ENCODE measurements at places on chromosomes 2 and 18. TPM values are rescaled to one million over a fixed set of nuclear protein-coding genes. Genes with fewer than 3 reads are reported as not detected.

Gene MLPH
- 0.54 TPM for total RNA-seq

Gene COL4A4
- not detected for total RNA-seq

Gene ZNF516
- 20.2 TPM for total RNA-seq

Gene IL1R2
- not detected for total RNA-seq

Gene SSB
- 23.2 TPM for total RNA-seq

Gene LINC00305
- total RNA-seq: not detected

Gene GNAL
- 0.27 TPM for total RNA-seq

Gene DLGAP1
- total RNA-seq: 0.27 TPM

Gene COLEC12
- 0.27 TPM for total RNA-seq

Gene SH3RF3
- total RNA-seq: 0.54 TPM

- DNase-seq: peak; percentile 90
These were observed 322.5 kb downstream of the ARHGAP15 start for GRCh38 chr2:143451642-143452281.

DNA sequence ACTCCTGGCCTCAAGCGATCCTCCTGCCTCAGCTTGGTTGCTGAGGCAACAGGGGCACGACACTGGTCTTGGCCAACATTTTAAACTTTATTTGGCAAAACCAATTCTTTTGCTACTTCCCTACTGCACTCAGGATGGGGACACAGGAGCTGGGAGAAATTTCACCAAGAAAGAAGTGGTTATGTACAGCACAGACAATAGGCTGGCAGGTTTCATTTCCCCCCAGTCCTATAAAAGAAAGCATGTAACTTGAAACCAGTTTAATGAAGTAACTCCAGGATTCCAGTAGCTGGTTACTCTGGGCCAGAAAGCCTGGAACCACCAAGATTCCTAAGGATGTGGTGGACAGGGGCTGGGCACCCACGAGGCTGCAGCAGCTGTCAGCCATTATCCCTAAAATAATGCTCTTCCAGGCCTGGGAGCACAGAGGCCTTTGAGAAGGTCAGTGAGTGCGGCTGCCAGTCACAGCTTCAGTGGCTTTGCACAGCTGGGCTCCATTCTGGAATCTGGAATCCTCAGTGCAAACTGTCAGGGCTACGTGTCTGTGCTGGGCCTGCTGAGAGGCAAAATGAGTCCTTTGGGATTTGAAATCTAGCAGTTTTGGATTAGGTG, 142.3 kb upstream of the ITGA6 start:
- no peak for DNase-seq

DNA sequence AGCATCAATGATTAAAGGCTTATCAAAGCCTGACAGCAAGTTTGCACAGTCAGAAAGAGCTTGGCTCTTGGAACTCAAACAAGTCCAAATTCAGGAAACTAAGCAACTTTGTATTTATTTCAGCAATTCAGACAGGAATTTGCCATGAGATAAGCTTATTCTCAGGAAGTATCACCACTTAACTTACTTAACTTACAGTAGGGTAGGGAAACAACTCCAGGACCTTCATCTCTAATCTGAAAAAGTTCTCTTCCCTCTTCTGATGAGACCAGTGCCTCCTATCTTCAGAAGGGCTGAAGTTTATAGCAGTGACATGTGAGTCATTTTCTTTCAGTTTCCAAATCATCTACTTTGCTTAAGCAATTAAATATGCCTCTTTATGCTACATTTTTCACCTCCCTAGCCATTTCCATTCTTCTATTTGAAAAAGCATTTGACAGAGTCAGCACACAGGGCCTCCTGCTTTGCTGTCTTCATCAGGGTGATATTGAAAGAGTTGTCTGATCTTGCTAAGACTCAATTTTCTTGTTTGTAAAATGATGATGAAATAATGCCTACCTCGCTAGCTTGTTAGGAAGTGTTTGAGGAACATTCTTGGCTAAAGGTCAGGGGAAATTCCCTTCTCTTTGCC, 389.5 kb downstream of the RND3 start:
- no peak for DNase-seq

DNA sequence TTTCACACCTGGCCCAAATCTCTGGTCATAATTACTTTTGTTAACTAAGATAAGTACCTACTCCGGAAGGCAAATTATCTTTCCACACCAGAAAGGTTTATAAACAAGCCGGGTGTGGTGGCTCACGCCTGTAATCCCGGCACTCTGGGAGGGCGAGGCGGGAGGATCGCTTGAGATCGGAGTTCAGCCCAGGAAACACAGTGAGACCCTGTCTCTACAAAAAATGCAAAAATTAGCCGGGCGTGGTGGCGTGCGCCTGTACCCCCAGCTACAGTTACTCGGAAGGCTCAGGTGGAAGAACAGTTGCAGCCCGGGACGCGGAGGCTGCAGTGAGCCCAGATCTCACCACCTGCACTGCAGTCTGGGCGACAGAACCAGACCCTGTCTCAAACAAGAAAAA, 2.1 kb downstream of the PUM2 start:
- no peak for DNase-seq

DNA sequence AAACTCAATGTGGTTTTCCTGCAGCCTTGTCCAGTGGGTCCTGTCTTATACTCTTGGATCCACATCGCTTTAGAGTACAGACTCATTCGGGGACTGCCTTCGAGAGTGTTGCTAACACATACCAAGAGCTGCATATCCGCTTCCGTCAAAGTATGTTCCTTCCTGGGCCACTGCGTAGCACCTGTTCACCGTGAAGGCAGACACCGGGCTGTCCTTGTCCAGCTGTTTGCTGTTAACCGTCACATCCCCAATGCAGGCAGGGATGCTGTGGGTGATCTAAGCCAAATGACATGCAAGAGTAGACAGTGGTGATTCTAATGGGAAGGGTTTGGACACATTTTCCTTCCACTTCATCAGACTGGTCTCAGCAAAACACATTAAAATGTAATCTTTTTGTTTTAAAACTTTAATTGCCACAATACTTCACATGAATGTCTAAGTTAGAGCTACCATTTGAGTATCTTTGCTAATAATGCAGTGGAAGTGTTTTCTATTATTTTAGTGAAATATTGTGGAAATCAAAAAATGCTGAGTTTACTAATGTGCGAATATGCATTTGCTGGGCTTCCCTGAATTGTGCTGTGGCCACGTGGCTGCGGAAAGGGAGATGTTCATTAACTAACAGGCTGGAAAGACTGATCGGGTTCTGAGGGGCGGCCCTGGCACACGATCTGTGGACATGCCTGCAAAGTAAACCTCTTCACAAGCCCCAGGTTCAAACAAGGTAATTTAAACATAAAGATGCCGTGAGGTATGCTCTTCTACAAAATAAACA, 169.1 kb downstream of the LAMA1 start:
- DNase-seq: no peak

- no peak for DNase-seq
These were observed 55.6 kb upstream of the MAP4K3 start for GRCh38 chr2:39492716-39493115.

GRCh38 chr18:59921384-59921891, 21.6 kb downstream of the PMAIP1 start:
- peak; percentile 77 for DNase-seq

- no peak for DNase-seq
These were observed 476.5 kb upstream of the TRIB2 start for GRCh38 chr2:12240206-12240605.

DNA sequence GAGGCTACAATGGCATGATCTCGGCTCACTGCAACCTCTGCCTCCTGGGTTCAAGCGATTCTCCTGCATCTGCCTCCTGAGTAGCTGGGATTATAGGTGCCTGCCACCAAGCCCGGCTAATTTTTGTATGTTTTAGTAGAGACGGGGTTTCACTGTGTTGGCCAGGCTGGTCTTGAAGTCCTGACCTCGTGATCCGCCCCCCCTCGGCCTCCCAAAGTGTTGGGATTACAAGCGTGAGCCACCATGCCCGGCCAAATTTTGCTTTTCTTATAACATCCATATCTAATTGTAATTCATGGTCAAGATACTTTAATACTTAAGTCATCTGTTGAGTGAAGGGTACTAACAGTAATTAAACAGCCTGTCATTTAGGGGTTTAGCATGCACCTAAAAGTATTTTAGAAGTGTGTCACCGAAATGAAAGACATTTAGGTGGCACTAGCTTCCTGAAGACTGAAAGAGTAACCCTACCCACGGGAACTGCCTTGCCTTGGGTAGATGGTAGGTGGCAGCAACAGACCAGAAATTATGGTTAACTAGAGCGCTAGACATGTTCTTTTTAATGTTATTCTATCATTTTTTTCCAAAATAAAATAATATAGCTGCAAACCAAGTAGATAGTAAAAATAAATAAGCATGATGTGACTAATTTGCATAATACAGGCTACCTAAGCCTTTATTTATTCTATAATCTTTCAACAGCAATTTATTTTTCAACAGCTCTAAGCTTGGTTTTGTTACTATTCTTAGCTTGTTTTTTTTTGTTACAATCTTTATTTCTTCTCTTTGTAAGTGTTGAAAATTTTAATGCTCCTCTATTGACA, 8.6 kb upstream of the ACYP2 start:
- peak; percentile 81 for DNase-seq

DNA sequence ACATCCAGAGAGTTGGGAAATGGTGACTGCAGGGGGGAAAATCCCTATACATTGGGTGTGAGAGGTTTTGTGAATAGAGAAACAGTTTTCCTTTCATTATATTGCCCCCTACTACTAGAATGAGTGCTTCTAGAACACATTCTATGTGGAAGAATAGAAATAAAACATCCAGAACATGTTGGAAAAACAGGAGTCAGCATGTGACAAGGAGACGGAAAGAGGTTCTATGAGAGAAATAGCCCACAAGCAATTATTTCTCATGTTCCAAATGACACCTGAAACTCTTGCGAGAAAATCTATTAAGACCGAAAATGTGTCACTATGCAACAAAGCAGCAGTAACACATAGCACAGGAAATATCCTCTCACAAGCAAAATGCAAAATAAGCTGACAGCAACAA, 202.7 kb upstream of the SPOPL start:
- no peak for DNase-seq

DNA sequence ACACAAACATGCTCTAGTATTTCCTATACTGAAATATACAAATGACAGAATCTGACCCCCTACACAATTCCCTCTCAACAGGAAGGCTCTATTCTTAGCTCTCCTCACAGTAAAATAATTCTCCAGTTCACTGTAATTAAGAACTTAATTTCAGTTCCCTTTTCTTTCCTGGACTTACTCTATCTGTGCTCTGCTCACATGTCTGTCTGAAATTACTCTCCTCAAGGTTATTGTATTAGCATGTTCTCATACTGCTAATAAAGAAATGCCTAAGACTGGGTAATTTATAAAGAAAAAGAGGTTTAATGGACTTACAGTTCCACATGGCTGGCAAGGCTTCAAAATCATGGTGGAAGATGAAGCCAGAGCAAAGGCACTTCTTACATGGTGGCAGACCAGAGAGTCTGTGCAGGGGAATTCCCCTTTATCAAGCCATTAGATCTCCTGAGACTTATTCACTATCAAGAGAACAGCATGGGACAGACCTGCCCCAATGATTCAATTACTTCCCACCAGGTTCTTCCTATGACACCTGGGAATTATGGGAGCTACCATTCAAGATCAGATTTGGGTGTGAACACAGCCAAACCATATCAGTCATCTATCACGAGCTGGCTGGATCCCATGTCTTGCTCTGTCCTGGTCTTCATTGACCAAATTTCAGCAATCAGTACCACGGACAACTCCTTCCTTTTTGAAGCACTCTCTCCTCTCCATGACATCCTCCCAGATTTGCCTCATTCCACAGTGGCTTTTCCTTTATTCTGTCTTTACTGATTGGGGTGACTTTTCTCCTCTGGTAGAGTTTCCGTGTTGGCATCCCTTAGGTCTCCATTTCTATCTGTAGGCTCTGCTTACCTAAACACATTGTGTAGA, 110.9 kb downstream of the GALR1 start:
- no peak for DNase-seq

DNA sequence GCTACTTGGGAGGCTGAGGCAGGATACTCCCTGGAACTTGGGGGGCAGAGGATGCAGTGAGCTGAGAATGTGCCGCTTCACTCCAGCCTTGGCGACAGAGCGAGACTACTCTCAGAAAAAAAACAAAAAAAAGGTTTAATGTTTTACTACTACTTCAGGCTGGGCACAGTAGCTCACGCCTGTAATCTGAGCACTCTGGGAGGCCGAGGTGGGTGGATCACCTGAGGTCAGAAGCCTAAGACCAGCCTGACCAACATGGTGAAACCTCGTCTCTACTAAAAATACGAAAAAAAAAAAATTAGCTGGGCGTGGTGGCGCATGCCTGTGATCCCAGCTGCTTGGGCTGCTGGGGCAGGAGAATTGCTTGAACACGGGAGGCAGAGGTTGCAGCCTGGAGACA, 75.7 kb upstream of the ATIC start:
- DNase-seq: no peak

DNA sequence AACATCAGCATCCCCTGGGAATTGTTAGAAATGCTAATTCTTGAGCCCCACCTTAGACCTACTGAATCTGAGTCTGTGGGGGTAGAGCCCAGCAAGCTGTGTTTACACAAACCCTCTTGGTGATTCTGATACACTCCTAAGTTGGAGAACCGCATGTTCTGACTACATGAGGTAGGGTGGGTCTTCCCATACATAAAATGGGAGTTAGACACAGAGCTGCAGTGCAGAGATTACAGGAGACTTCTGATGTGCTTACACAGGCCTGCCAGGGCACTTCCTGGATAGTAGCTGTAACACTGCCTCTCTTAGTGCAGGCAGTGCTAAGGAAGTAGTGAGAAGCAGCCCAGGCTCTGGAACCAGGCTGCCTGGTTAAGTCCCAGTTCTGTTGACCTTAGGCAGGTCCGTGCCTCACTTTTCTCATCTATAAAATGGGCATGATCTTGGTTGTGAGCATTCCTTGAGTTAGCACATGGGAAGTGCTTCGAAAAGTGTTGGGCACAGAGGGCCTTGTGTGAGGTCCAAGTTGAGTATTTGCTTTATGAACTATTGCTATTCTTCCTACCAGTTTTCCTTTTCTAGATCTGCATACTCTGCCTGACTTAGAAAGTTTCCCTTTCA, 67.3 kb downstream of the GLI2 start:
- no peak for DNase-seq

DNA sequence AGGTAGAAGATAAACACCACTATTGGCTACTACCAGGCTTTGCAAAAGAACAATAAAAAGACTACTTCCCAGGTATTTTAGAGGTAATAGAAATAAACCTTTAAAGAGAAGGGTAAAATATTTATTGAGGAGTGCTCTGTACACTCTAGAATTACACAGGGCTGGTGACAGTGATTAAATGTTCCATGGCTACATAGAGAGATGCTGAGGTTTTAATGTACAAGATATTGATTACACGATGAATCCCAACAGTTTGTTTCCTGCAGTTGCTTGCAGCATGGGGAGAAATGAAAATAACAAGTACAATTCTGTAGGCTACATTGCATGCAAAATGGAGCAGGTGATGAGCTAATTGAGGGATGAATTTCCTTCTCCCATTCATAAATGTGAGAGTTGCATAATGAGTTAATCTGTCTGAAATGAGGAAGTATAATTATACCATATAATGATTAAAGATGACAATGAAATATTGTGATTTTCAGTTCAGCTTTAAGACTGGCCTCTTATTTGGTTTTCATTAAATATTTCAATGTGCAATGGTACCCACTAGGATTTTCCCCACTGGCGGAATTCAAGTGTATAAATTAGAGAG, 266.1 kb downstream of the SOCS6 start:
- DNase-seq: no peak

GRCh38 chr2:194223218-194223617, 1433.8 kb upstream of the SLC39A10 start:
- no peak for DNase-seq

- peak; percentile 44 for DNase-seq
These were observed 16.9 kb upstream of the HNRNPLL start for GRCh38 chr2:38619458-38620164.

- no peak for DNase-seq
These were observed 16.8 kb downstream of the EVX2 start for GRCh38 chr2:176066645-176067588.

- DNase-seq: no peak
These were observed 128.9 kb upstream of the ITGB6 start for GRCh38 chr2:160328811-160329527.

- no peak for DNase-seq
These were observed 26.2 kb downstream of the TAF4B start for GRCh38 chr18:26252411-26252810.

All from hematopoietic multipotent progenitor cell (in vitro differentiated cells).